Type B pancreatic cell (in vitro differentiated cells): ENCODE measurements at places on chromosomes 2 and 18. TPM values are rescaled to one million over a fixed set of nuclear protein-coding genes. Genes with fewer than 3 reads are reported as not detected.

Gene CFC1
- 25.5 and 27.1 TPM in 2 replicates for total RNA-seq

Gene RHOB
- 82.8 and 83.5 TPM in 2 replicates for total RNA-seq

Gene RRM2
- 50.7 and 109 TPM in 2 replicates for total RNA-seq

Gene DOK6
- 5.4 and 7.3 TPM in 2 replicates for total RNA-seq

Gene LRRFIP1
- total RNA-seq: 53.8 and 73.2 TPM in 2 replicates

Gene MDH1B
- total RNA-seq: 0.64 and 4.7 TPM in 2 replicates

Gene CDH19
- total RNA-seq: 0.05 and 0.36 TPM in 2 replicates

Gene OSR1
- total RNA-seq: 9.5 and 55.7 TPM in 2 replicates

Gene APOB
- total RNA-seq: 19.6 and 70.3 TPM in 2 replicates

Gene CRYBA2
- total RNA-seq: 77.3 and 179 TPM in 2 replicates

Gene BOLL
- not detected in 2 replicates for total RNA-seq

Gene ATOH8
- 1.8 and 13.7 TPM in 2 replicates for total RNA-seq

DNA sequence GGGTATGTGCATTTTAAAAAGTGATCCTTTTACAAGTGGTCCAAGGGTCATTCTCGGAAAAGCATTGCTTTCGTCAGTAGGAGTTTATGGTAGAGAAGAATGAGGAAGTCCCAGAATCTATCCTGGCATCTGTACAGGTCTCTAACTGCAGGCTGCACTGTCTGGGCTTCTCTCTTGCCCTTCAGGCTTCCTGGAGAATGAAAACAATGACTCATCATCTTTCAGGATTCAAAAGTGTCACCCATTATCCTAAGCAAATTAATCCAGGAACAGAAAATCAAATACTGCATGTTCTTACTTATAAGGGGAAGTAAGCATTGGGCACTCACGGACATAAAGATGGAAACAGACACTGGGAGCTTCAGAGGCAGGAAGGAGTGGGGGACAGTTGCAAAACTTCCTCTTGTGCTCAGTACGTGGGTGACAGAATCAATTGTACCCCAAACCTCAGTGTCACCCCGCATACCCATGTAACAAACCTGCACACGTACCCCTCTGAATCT, 60.2 kb upstream of the TXNDC2 start:
- H3K27ac ChIP-seq: peak overlapping the region; percentile 64
- H3K4me3 ChIP-seq: no peak overlapping the region
- peaks cover 13% of the 10 kb centered on the region for H3K4me1 ChIP-seq
- H3K36me3 ChIP-seq: no peaks in the 10 kb centered on the region
- no peaks in the 10 kb centered on the region for H3K27me3 ChIP-seq

DNA sequence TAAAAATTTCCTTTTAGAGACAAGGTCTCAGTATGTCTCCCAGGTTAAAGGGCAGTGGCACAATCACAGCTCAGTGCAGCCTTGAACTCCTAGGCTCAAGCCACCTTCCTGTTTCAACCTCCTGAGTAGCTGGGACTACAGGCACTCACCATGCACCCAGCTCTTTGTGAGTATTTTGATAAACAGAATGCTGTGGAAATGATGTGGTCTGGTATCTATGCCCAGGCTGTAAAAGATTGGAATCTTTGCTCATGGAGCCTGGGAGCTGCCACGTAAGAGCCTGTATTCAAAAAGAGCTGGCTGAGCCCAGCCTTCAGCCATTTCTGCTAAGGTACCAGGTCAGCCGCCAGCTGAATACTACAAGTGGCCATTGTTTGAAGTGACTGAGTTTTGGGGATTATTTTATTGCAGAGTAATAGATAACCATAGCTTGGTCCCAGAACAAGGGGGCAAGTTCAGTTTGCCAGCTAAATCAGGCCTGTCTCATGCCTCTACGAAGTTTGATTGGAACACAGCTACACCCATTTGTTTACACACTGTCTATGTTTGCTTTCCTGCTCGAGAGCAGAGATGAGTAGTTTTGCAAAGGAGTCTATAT, 21.3 kb upstream of the ARL5A start:
- H3K4me1 ChIP-seq: peaks cover 31% of the 10 kb centered on the region
- H3K27ac ChIP-seq: no peak overlapping the region
- no peaks in the 10 kb centered on the region for H3K27me3 ChIP-seq
- no peak for DNase-seq

- no peaks in the 10 kb centered on the region for H3K27me3 ChIP-seq
- DNase-seq: no peak
- no peaks in the 10 kb centered on the region for H3K36me3 ChIP-seq
- no peaks in the 10 kb centered on the region for H3K4me1 ChIP-seq
- no peak overlapping the region for H3K4me3 ChIP-seq
Measured at GRCh38 chr18:60113396-60113795, 213.6 kb downstream of the PMAIP1 start.

GRCh38 chr2:23656597-23656973, 270.3 kb downstream of the ATAD2B start:
- H3K4me3 ChIP-seq: no peak overlapping the region
- H3K27me3 ChIP-seq: no peaks in the 10 kb centered on the region
- H3K4me1 ChIP-seq: peaks cover 16% of the 10 kb centered on the region
- H3K27ac ChIP-seq: no peak overlapping the region

DNA sequence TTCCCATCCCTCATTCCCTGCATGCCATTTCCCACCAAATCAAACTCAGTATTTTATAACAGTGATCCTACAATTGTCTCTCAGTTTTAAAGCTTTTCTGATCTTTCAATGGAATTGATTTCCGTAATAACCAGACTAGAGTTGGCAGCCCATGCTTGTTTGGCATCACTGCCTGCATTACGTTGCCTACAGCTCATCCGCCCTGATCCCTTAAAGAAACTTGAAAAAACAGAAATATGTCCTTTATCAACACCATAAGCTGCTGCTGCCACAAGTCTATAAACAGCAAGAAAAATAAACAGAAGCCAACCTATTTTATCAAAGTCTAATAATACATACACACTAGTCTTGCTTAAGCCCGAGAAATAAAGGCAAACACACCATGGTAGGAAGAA, 331.0 kb downstream of the METTL4 start:
- DNase-seq: no peak
- H3K4me1 ChIP-seq: no peaks in the 10 kb centered on the region
- H3K27me3 ChIP-seq: peaks cover 32% of the 10 kb centered on the region
- no peak overlapping the region for H3K4me3 ChIP-seq

DNA sequence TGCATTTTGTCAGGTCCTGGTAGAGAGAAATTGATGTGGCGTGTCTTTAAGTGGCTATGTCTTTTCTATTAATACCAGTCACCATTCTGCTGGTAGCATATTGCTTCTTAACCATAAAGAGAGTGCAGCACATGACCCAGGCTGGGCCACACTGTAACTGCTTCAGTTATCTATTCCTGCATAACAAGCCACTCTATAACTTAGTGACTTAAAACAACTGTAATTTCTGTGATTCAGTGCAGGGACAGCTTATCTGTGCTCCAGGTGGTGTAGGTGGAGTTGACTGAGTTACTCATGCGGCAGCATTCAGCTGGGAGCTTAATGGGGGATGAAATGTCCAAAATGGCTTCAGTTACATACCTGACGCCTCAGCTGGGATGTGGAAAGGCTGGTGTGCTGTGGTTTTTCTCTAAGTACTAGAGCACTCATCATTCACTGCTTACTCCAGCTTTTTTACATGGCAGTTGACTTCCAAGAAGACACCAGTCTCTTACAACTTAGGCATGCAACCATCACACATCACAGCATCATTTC, 742.4 kb downstream of the SATB2 start:
- H3K36me3 ChIP-seq: no peaks in the 10 kb centered on the region
- no peak for DNase-seq
- no peak overlapping the region for H3K4me3 ChIP-seq
- no peaks in the 10 kb centered on the region for H3K4me1 ChIP-seq
- no peak overlapping the region for H3K27ac ChIP-seq

DNA sequence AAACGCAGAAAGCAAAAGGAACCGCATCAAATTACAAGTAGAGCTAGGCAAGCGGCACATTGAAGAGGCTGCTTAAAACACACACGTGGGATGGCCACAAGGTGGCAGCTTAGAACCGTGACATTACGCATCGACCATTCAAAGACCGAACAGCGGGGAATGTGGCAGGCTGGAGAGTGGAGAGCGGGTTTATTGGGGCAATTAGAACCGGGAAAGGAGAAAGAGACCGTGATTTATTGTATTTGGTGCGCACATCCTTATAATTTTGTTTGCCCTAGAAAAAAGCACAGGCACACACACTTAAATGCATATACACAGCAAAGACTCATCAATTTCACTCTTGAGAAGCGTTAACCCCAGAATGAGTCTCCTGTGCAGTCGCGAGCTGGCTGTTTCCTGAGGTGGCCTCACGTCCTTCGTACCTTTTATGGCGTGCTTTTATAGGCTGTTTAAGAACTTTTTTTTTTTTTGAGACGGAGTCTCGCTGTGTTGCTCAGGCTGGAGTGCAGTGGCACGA, 31.7 kb upstream of the MEP1B start:
- peak overlapping the region; percentile 79 for H3K4me3 ChIP-seq
- H3K27me3 ChIP-seq: peaks cover 9% of the 10 kb centered on the region
- H3K27ac ChIP-seq: no peak overlapping the region
- DNase-seq: peak; percentile 80
- H3K36me3 ChIP-seq: no peaks in the 10 kb centered on the region
- H3K4me1 ChIP-seq: peaks cover 5% of the 10 kb centered on the region

DNA sequence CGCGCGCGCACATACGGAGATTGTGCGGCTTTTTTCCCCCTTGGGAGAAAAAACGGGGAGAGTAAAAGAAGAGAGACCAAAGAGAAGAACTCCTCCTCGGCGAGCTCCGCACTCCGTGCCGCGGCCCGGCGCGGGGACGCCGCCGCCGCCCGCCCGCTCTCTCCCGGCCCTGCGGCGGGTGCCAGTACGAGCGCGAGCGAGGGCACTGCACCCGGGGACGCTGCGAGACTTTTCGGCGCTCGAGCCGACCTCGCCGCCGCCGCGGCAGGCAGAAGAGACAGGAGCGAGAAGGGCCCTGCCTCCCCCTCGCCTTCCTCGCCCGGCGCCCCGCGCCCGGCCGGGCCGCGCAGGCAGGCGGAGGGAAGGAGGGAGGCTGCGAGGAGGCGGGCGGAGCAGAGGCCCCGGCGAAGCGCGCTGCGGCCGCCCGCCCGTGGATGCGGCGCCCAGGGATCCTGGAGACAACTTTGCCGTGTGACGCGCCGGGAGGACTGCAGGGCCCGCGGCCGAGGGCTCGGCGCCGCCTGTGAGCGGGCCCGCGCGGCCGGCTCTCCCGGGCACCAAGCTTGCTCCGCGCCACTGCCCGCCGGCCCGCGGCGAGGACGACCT, 857 bp upstream of the INHBB start:
- H3K4me3 ChIP-seq: peak overlapping the region; percentile 39
- H3K4me1 ChIP-seq: peaks cover 25% of the 10 kb centered on the region
- H3K36me3 ChIP-seq: no peaks in the 10 kb centered on the region
- H3K27me3 ChIP-seq: peaks cover 62% of the 10 kb centered on the region

- no peak for DNase-seq
- H3K27me3 ChIP-seq: peaks cover 3% of the 10 kb centered on the region
- H3K36me3 ChIP-seq: no peaks in the 10 kb centered on the region
- no peak overlapping the region for H3K27ac ChIP-seq
Measured at GRCh38 chr18:63831080-63831788, 56.0 kb downstream of the SERPINB7 start.

GRCh38 chr2:219645631-219646527, 18.4 kb downstream of the SLC4A3 start:
- no peaks in the 10 kb centered on the region for H3K36me3 ChIP-seq
- H3K4me3 ChIP-seq: no peak overlapping the region
- peaks cover 8% of the 10 kb centered on the region for H3K27me3 ChIP-seq
- peaks cover 19% of the 10 kb centered on the region for H3K4me1 ChIP-seq
- no peak overlapping the region for H3K27ac ChIP-seq
- peak; percentile 37 for DNase-seq

DNA sequence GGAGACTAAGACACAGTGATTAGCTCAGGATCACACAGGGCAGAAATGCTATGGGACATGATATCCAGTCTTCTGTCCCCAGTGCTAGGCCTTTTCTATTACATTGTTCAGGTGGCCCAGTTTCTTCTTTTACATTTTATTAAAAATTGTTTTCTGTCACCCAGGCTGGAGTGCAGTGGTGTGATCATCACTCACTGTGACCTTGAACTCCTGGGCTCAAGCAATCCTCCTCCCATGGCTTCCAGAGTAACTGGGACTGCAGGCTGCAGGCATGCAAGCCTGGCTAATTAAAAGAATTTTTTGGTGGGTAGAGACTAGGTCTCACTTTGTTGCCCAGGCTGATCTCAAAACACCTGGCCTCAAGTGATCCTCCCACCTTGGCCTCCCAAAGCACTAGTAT, 15.4 kb downstream of the PDK1 start:
- H3K36me3 ChIP-seq: peaks cover 40% of the 10 kb centered on the region
- H3K4me3 ChIP-seq: no peak overlapping the region
- no peaks in the 10 kb centered on the region for H3K4me1 ChIP-seq
- no peak overlapping the region for H3K27ac ChIP-seq
- H3K27me3 ChIP-seq: no peaks in the 10 kb centered on the region

DNA sequence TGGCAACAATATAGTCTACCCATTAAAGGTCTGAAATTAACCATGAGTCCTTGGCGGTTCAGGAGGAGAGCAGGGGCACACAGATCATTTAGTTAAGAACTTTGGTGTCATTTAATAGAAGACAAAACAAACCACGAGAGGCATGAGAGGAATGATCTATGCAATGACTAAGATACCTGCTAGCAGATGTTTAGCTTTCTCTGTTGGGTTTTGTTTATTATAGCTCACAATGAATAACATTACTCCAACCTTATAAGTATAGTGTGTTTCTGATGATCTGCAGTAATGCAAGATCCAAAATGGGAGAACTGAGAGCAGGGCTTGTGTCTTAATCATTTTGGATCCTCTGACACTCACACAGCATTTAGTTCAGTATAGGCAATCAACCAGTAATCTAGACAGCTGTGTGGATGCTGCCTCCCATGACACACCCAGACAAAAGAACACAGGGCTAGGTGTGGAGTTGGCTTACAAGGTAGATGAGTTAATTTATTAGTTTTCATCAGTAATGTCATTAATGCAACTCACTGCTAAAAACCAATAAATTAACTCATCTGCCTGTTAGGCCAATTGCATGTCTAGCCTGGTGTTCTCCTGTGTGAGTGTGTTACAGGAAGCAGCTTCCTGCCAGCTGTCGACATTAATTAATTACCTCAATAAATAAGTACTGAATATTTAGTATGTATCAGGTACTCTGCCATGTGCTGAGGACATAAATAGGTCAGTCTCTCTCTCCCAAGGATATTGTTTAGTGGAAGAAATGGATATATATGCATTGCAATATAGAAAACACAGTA, 92.3 kb downstream of the CLIP4 start:
- no peak overlapping the region for H3K4me3 ChIP-seq
- no peak overlapping the region for H3K27ac ChIP-seq

GRCh38 chr2:109164311-109164710, 35.3 kb downstream of the SH3RF3 start:
- H3K36me3 ChIP-seq: peaks cover 3% of the 10 kb centered on the region

GRCh38 chr2:199100326-199101110, 357.2 kb downstream of the SATB2 start:
- no peak for DNase-seq
- no peak overlapping the region for H3K27ac ChIP-seq
- no peaks in the 10 kb centered on the region for H3K27me3 ChIP-seq

GRCh38 chr2:210517264-210517663, 39.1 kb upstream of the CPS1 start:
- H3K4me1 ChIP-seq: no peaks in the 10 kb centered on the region
- DNase-seq: no peak
- no peak overlapping the region for H3K27ac ChIP-seq
- no peaks in the 10 kb centered on the region for H3K27me3 ChIP-seq
- H3K36me3 ChIP-seq: no peaks in the 10 kb centered on the region

- H3K27ac ChIP-seq: no peak overlapping the region
- peaks cover 12% of the 10 kb centered on the region for H3K27me3 ChIP-seq
- H3K4me1 ChIP-seq: no peaks in the 10 kb centered on the region
Measured at GRCh38 chr18:13793819-13794218, 30.1 kb upstream of the MC5R start.

- H3K36me3 ChIP-seq: no peaks in the 10 kb centered on the region
Measured at GRCh38 chr2:142065700-142066099, 65.1 kb downstream of the LRP1B start.
